ENCODE measurements at places on chromosomes 6 and 20. TPM values are rescaled to one million over a fixed set of nuclear protein-coding genes. Genes with fewer than 3 reads are reported as not detected.

GRCh38 chr6:84448331-84448730, 220.9 kb upstream of the CEP162 start:
- no peak for DNase-seq

GRCh38 chr6:152265651-152266050, 371.5 kb downstream of the SYNE1 start:
- no peak for DNase-seq

DNA sequence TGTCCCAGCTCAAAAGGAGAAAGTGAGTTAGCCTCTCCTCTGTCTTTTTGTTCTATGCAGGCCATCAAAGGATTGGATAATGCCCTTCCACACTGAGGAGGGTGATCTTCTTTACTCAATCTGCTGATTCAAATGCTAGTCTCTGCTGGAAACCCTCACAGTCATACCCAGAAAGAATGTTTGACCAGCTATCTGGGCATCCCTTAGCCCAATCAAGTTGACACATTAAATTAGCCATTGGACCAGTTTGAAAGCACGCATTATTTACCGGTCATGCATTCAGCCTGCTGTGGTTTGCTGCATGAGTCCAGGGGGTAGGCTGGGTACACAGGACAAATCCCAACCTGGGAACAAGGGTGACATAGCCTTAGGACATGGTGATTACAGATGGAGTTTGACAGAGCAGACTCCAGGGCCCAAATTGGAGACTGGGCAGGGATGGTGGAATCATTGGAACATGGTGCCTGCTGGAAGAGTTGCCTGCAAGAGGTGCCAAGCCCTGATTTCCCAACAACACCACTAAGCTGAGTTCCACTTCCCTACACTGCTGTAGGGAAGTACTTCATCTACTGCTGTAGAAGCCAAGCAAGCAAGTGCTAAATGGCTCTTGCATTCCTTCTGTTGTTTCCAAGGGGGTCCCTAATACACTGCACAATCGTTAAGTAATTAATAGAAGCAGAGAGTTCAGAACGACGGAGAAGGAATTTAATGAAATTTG, 87.7 kb downstream of the RNF182 start:
- no peak for DNase-seq

DNA sequence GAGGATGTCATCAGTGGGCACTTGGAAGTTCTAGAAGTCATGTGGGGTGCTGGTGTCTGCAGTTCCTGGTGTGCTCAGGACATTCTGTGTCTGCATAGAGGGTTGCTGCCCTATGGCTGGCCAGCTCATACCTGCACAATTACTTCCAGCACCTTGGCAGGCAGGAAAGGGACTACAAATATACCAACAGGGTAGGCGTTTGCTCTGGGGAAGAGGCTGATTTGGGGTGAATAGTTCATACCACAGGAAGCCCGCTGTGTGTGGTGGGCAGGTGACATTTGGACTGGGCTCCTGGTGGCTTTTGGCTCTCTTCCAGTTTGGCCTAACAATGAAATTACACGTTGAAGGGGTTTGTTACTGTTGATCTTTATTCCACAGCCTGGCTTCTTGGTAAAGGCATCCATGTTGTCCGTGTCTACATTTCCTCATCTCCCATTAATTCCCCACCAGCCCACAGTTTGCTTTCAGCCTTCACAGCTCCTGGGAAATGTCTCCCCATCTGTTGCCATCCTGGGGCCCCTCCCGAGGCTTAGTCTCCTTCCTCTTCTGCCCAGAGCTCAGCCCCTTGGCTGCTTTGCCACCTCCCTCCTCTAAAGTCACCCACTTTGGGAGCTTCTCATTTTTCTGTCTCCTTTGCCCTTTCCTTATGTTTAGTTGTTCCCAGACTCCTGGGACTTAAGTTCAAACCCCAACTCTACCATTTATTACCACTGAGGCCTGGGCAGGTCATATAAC, 88.1 kb downstream of the RSPH3 start:
- DNase-seq = peak; percentile 37

DNA sequence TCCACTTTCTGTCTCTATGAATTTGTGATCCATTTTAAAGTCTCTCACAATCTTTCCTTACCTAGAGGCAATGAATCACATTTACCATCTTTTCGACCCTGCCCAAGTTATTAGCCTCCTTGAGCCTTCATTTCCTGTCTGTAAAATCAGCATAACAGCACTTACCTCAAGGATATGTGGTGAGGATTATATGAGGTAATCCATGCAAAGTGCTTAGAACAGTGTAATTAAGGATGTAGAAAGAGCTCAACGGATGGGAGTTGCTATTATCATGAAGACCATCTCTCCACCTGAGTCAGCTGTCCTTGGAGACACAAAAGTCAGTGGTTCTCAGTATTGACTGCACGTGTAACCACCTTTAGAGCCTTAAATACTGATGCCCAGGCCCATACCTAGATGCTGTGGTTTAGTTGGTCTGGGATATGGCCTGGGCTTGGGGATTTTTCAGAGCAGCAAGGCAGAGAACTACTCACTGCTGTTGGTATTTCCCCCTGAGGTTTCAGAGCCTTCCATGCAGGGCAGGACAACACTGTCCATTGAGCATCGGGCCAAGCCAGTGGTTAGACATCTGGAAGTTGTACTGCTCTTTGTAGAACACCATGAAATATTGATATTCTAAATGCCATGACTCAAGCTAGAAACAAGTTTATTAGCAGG, 55.8 kb downstream of the LYRM2 start:
- no peak for DNase-seq

The CHRNA4 gene
- polyA plus RNA-seq = 0.15 TPM

GRCh38 chr20:62080249-62080990, 14.7 kb upstream of the TAF4 start:
- DNase-seq = no peak

- DNase-seq = no peak
Measured at GRCh38 chr6:107642861-107643328, 153.0 kb downstream of the SOBP start.

- DNase-seq = no peak
Measured at GRCh38 chr20:60000271-60001042, 42.2 kb downstream of the CDH26 start.

The COMMD7 gene
- polyA plus RNA-seq = 61.9 TPM

The ALDH5A1 gene
- polyA plus RNA-seq = 2.0 TPM

DNA sequence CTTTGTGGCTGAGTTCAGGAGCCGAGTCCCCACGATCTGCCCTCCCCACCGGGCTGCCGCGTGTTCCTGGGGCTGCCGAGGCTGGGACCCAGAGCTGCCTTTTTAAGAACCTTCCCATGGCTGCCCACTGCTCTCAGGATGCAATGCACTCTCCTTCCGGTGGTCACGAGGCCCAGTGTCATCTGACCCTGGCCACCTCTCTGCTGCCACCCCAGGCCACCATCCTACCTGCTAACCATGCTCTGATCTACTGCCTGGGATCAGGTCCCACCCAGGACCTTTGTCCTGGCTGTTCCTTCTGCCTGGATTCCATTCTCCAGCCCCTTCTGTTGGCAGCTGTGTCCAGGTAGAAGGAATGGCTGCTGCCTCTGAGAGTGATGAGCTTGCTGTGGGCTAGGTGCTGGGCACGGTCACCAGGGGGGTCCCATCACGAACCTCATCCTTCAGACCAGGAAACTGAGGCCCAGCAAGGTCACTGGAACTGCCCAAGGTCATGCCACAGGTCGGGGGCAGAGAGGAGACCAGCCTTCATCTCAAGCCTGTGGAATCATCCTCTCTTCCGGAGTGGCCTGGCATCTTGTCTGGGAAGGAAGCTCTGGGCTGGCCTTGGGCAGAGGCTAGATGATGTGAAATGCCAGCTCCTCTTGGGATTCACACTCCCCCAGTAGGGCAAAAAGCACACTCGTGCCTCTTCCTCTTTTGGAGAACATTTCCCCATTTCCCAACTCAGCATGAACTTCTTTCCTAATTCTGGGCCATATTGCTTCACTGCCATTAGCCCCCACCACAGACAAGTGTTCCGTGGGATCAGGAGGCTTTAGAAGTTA, 20.5 kb downstream of the PCK1 start:
- no peak for DNase-seq

The COL20A1 gene
- polyA plus RNA-seq = not detected

GRCh38 chr6:158408552-158409130, 96.4 kb downstream of the TULP4 start:
- DNase-seq = peak; percentile 66

Measured in stomach (tissue), 19 donors.